ENCODE measurements at places on chromosomes 5 and 9.
A peak's percentile ranks its signal among the peaks of the same experiment; 100 is the strongest.

DNA sequence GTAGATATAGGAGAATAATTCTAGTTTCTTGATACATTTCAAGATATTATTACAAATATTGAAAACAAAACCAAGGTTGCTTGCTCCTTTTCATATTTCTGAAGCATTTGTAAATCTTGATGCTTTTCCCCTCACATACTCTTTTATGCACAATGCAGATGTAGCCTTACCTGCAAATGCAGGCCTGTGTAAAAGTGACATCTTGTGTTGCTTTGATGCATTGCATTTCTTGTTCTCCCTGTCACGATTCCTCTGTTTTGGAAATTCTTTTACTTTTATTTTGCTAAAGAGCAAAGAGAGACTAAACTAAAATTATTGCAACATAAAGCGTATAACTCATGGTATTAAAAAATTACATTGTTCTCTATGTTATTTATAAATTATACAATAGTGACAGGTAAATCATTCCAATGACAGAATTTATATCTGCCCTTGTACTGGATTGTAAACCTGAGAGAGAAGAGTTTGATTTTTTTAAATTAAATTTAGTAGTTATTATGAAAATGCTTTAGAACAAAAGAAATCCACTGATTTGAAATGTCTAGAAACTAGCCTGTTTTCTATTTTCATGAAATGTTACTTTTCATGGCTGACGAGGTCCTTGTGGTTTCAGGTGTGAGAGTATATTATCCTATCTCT, 970.0 kb downstream of the MAT2B start:
- DNase-seq: peak; percentile 48

DNA sequence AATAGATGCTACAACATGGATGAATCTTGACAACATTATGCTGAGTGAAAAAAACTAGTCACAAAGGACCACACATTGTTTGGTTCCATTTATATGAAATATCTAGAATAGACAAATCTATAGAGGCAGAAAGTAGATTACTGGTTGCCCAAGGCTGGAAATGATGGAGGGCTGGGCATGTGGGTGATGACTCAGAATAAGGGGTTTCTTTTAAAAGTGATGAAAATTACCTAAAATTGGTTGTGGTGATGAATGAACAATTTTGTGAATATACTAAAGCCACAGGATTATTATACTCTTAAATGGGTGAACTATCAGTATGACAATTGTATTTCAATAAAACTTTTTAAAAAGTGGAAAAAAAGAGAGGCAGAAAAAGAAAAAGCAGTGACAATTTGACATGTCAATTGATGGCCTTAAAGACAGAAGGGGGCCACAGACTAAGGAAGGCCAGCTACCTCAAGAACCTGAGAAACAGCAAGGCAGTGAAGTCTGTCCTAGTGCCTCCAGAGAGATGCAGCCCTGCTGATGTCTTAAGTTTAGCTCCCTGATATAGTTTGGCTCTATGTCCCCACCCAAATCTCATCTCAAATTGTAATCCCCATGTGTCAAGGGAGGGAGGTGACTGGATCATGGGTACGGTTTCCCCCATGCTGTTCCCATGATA, 182.7 kb downstream of the PIK3R1 start:
- no peak for DNase-seq

DNA sequence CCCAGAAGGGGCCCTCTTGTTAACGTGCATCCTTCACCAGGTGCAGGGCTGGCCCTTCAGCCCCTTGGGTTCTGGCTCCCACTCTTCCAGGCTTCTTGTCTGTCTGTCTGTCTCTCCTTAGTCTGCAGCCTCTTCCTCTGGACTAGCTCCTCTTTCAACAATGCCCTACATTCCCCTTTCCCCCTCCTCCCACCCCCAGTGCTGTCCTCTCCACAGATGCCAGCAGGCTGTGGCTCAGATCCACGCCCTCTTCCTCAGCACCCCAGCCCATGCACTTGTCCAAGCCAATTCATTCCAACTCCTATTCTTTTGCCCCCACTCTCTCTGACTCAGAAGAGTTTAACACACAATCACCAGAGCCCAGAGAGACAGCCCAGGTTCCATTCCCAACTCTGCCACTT, 45.2 kb upstream of the ALDH1B1 start:
- no peak for DNase-seq

GRCh38 chr5:17890501-17890900, 256.2 kb downstream of the TAF11L14 start:
- no peak for DNase-seq

GRCh38 chr9:80796632-80797031, 892.7 kb downstream of the TLE1 start:
- no peak for DNase-seq

GRCh38 chr9:18255158-18255629, 218.8 kb upstream of the ADAMTSL1 start:
- DNase-seq: peak; percentile 52

DNA sequence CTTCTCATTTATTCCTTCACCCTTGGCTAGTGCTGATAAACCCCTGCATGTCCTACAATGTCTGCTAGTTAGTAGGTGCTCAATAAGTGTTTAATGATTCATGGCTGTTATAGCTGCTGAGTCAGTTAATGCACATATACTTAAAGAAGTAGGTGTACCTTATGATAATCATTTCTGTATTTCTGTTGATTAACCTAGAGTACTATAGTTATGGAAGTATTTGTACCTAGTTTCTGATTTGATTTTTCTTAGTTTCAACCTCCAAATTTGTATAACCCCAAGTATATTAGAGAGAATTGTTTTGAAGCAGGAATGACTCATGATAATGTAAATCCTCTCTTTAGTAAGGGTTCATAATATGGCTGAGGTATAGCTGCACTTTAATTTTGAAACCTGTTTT, 8.9 kb downstream of the SMAD5 start:
- no peak for DNase-seq

- DNase-seq: peak; percentile 95
Observed at GRCh38 chr5:132456296-132456986, 34.1 kb downstream of the IRF1 start.

DNA sequence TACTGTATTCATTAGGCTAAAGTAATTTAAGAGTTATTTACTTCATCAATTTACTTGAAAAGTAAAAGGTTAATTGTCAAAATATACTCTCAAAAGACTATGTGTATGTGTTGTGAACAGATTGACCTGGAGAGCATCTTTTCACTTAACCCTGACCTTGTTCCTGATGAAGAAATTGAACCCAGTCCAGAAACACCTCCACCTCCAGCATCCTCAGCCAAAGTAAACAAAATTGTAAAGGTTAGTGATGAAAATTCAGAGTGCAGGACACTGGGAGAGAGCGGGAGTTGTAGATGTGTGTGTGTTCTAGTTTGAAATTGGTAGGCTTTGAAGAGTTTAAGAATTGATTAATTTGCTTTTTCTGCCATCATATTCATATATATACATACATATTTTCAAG, 41.9 kb downstream of the KIF2A start:
- DNase-seq: no peak

DNA sequence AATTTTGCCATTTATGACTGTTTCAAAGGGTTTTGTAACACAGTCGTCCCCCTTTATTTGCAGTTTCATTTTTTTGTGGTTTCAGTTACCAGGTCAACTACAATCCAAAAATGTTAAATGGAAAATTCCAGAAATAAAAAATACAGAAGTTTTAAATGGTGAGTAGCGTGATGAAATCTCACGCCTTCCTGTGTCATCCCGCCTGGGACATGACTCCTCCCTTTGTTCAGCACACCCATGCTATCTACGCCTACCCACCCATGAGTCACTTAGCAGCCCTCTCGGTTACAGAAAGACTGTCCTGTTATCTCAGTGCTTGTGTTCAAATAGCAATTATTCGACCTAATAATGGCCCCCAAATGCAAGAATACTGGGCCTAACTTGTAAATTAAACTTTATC, 765.3 kb upstream of the ADAMTS16 start:
- DNase-seq: no peak

DNA sequence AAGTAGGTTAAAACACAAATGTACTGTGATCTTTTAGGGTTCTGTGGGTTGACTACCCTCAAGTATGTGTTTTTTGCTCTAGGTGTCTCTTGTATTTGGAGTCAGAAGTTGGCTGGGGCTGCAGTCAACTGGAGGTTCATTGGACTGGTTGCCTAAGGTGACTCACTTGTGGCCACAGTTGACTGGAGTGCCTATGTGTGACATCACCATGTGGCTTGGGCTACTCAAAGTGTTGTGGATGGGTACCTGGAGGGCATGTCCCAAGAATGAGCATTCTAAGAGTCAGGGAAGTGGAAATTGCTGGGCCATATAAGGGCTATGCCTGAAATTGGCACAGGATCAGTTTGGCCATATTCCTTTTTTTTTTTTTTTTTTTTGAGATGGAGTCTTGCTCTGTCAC, 27.4 kb downstream of the SNX30 start:
- no peak for DNase-seq

GRCh38 chr5:126972062-126972895, 58.1 kb downstream of the MARCHF3 start:
- DNase-seq: peak; percentile 88

- no peak for DNase-seq
Observed at GRCh38 chr5:87190687-87191086, 77.0 kb upstream of the RASA1 start.

- peak; percentile 16 for DNase-seq
Observed at GRCh38 chr9:1400983-1401382, 350.8 kb downstream of the DMRT2 start.

DNA sequence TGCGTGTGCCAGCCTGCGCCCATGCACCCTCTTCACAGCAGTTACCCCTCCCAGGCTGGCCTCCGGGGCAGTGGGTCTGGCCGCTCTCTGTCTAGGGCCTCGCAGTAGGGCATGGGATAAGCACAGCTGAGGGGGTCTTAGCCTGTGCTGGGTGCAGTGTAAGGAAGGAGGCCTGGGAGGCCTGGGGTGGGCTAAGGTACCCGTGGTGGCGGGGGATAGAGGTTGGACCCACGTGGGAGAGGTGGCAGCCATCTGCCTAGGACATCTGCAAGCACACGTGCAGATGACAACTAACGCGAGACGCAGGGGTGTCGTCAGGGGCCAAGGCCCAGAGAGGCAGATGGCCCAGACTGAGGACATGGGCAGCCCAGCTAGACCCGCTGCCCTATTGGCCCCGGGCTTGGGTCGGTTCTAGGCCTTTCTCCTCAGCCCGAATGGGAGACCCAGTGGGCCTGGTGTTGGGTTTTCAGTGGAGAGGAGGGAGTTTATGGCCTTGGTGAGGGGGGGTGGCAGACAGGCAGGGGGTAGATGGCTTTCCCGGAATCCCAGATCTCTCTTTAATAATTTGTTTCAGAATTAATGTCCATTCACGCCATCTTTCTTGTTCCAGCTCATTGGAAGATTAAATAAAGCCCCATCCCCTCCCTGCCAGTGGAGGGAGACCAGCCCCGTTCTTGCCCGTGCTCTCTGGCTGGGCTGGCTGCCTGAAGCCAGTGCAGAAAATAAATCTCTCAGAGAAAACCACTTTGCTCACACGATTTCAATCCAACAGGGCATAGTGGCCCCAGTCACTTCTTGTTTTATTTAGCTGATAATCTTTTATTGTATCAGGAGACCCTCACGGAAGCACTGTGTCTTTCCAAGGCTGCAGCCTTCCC, 154.2 kb downstream of the GAPVD1 start:
- DNase-seq: no peak

DNA sequence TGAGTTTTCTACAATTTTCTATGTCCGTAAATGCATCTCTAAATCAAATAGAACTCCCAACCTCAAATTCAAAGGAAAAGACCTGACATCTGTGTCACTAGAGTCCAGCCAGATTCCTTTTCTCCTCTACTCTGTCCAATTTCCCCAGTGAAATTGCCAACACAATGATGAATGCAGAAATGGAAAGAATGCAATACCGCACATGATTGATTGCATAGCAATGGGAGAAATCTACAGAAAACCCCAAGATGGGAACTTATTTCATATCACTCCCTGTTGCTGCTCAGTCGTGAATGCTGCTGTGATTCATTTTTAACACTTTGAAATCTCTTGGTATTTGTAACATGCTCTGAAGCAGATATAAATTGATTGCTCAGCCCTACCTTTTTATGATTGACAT, 355.1 kb upstream of the TUSC1 start:
- DNase-seq: no peak

DNA sequence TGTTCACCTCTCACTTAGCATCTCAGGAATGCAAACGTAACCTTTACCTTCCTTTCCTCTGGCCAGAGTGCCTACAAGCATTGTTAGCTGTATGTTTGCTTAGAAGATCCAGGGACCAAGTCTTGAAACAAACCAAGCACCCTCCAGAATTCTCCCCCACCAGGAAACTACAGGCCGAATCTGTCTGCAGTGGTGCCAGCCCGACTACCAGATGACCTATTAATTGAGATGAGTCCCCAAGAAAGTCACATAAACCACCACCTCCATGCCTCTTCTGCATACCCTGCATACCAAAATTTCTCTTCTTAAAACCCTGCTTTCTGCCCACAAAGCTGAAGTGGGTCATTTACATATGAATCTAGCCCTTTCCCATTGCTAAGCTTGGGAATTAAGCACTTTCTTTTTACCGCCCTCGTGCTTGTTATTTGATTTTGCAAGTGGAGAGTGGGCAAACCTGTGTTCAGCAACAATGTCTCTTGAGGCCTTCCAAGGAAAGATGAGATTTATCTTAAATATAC, 1239.1 kb downstream of the CDH12 start:
- DNase-seq: no peak

GRCh38 chr5:78515670-78516069, 132.9 kb downstream of the LHFPL2 start:
- no peak for DNase-seq

GRCh38 chr9:129412814-129413536, 207.9 kb downstream of the C9orf50 start:
- DNase-seq: peak; percentile 55

DNA sequence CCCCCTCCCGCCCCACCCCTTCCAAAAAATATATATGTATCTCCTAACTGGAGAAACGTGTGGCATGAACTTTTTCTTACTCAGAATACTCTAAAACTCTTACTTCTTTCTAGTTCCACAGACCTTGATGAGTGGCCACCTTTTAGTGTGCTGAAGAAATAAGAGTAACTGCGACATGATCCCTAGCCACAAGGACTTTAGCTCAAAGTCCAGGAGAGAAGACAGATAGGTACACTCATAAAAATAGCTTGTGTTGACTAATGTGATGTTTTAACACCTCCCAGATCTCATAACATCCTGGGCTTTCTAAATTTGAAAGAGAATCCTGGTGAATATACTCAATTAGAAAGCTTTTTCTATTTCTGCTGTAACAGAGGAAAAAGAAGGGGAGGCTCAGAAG, 1005.0 kb upstream of the DMAC1 start:
- DNase-seq: no peak

GRCh38 chr9:113675475-113675941, 200.6 kb upstream of the ZNF618 start:
- DNase-seq: peak; percentile 75

GRCh38 chr9:121688146-121688680, 36.8 kb downstream of the DAB2IP start:
- DNase-seq: no peak

GRCh38 chr5:118723021-118723338, 265.4 kb downstream of the DTWD2 start:
- no peak for DNase-seq

GRCh38 chr5:60102961-60103693, 209.6 kb upstream of the PDE4D start:
- DNase-seq: no peak

GRCh38 chr5:135126688-135127438, 92.8 kb upstream of the PITX1 start:
- DNase-seq: no peak

Measured in Kasumi-1 (cell line).